ENCODE measurements at places on chromosomes 2 and 18. TPM values are rescaled to one million over a fixed set of nuclear protein-coding genes. Genes with fewer than 3 reads are reported as not detected.

DNA sequence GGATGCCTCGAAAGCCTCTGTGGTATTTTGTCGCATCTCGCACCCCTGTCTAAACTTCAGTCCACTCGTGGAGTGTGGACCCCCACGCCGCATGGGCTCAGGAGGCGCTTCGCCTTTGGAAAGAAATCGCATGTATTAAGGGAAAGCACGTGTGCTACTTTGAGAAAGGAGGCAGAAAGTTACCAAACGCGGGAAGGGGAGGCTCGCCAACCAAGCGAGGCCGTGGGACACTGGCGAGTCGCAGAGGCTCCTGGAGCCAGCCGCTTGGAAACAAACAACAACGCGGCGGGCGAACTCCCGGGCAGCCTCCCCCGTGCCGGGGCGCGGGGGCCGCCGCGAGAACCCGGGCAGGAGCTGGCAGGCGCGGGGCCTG lies 455 bp upstream of the AGAP1 start:
- no peak for DNase-seq
- H3K4me1 ChIP-seq: peaks cover 8% of the 10 kb centered on the region
- H3K36me3 ChIP-seq: no peaks in the 10 kb centered on the region
- peak overlapping the region; percentile 55 for H3K4me3 ChIP-seq
- H3K27ac ChIP-seq: peak overlapping the region; percentile 81

GRCh38 chr2:213688133-213688532 lies 403.9 kb downstream of the SPAG16 start:
- H3K4me3 ChIP-seq: no peak overlapping the region
- no peak overlapping the region for H3K27ac ChIP-seq
- H3K27me3 ChIP-seq: no peaks in the 10 kb centered on the region
- DNase-seq: no peak

GRCh38 chr2:214127571-214127970 lies 283.3 kb upstream of the VWC2L start:
- no peaks in the 10 kb centered on the region for H3K36me3 ChIP-seq
- no peak overlapping the region for H3K4me3 ChIP-seq
- H3K4me1 ChIP-seq: no peaks in the 10 kb centered on the region
- H3K27ac ChIP-seq: no peak overlapping the region

DNA sequence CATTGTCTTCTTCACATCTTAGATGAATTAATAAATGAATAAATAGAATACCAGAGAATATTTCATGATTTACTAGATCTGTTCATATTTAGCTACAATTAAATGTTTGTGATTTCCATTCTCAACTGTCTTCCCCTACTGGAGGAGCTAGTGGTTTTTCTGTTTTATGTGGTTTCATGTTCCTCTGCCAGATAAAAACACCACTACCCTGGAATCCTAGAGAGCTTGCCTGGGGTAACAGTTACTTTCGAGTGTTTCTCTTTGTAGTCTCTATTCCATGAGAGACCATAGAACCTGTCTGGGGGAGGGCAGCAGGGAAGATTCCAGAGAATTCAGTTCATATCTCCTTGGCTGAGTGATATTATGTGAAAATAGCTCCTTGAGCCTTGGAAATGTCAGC lies 349.2 kb downstream of the INSIG2 start:
- H3K4me3 ChIP-seq: no peak overlapping the region
- DNase-seq: no peak
- no peak overlapping the region for H3K27ac ChIP-seq
- no peaks in the 10 kb centered on the region for H3K27me3 ChIP-seq
- H3K4me1 ChIP-seq: no peaks in the 10 kb centered on the region
- no peaks in the 10 kb centered on the region for H3K36me3 ChIP-seq

Gene MRO
- total RNA-seq: 4.3 TPM

Gene EVX2
- not detected for total RNA-seq

Gene ACTG2
- total RNA-seq: 0.52 TPM
